Fibroblast of upper back skin (primary cell): ENCODE measurements at places on chromosomes 6 and 20.
A peak's percentile ranks its signal among the peaks of the same experiment; 100 is the strongest.

- no peak for DNase-seq
Observed at GRCh38 chr20:45377269-45377668, 856 bp downstream of the TP53TG5 start.

- DNase-seq, result no peak
Observed at GRCh38 chr6:155909710-155910109, 454.1 kb upstream of the NOX3 start.

GRCh38 chr6:157443066-157443800 lies 62.2 kb downstream of the ZDHHC14 start:
- DNase-seq, result peak; percentile 89

GRCh38 chr6:17562636-17563035 lies 37.5 kb upstream of the FAM8A1 start:
- DNase-seq, result no peak

GRCh38 chr20:48697845-48698491 lies 129.8 kb downstream of the PREX1 start:
- DNase-seq, result peak; percentile 82

DNA sequence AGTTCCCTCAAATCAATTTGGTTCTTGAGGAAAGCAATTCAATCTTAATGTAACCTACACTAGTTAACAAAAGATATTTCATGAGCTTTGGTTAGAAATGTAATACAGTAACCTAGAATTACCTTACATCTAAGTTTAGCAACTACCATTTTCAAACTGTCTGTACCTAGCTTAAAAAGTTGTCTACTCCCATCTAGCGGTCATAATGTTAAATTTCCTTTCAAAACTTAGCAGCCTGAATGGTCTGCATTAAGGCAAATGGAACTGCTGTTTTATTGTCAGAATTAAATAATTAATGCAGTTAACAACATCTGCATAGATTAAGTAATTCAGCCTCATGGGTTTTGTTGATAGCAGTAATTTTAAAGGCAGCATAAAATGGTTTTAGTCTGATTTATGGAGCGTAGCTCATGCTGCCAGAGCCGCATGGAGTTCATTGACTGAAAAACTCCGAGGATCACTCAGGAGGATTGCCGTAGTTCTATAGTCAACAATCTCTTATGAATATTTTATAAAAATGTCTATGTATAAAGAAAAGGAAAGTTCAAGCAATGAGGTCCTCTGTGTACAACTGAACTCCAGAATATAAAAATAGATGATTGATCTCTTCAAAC lies 485.4 kb upstream of the MANEA start:
- peak; percentile 71 for DNase-seq

GRCh38 chr20:46959081-46959692 lies 64.5 kb downstream of the EYA2 start:
- DNase-seq, result peak; percentile 98

DNA sequence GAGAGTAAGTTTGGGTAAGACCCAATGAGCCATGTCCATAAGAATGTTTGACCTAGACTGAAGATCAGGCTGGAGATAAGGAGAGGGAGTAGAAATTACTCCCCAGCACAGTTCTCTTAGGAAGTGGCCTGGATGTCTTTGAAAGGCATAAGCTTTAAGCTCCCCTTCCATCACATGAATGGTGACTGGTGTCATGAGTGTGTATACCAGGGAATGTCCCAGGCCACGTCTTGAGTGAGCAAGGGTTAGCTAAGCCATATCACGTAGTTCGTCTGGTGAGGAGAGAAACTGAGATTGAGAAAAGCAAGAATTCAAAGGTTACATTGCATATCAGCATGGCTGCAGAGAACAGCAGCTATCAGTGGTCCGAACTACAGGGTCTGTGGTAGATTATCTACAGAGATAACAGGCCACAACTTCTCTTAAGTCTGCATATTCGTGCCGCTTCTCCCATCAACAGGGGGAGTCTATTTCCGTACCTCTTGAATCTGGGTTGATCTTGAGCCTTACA lies 60.1 kb upstream of the BMP2 start:
- DNase-seq, result no peak

DNA sequence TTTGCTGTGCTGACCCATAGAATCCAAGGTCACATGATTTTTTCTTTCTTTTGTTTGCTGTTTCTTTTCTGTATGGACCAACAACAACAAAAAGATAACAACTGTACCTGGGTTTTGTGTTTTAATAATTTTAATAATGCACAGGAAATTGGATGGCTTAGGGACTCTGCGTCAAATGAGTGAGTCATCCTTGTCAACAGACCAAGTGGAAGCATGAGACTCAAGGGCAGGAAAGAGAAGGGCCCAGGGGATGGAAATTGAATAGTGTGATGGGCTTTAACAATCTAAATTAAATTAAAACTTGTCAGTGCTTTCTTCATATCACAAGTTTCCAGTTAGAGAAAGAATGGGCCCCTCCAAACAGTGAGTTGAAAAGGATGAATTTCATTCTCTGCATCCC lies 413.0 kb downstream of the PREX1 start:
- no peak for DNase-seq

DNA sequence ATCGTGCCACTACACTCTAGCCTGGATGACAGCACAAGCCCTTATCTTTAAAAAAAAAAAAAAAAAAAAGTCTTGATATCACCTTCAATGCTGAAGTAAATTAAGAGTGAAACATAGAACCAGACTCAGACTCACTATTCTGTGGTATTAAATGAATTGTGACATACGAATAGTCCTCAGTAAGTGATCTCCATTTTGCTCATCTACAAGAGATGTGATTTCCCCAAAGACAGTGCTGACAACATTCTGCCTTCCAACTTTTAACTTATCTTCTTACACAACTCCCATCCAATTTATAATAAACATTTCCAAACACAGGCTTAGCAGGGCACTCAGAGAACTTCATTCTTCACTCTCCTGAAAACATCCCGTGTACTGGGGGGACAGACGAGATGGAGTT lies 8.0 kb downstream of the ZBTB24 start:
- no peak for DNase-seq

- no peak for DNase-seq
Observed at GRCh38 chr6:159067334-159067733, 22.5 kb upstream of the TAGAP start.

DNA sequence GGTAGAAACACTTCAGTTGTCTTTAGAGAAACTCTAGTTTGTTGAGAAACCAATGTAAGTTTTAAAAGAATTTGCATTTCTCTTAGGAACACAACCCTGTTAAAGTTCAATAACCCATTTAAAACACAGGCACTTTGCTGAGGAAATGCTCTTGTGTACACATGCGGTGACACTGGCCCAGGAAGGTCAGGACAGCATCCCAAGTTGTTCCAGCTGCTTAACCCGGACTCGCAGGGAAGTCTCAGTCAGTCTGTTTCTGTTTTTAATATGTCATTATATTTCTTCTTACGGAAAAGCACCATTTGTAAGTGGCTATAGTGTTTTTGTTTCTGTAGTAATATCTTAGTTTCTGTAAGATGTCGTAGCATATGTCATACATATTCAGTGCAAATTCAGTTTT lies 36.9 kb downstream of the RIN2 start:
- DNase-seq, result no peak

DNA sequence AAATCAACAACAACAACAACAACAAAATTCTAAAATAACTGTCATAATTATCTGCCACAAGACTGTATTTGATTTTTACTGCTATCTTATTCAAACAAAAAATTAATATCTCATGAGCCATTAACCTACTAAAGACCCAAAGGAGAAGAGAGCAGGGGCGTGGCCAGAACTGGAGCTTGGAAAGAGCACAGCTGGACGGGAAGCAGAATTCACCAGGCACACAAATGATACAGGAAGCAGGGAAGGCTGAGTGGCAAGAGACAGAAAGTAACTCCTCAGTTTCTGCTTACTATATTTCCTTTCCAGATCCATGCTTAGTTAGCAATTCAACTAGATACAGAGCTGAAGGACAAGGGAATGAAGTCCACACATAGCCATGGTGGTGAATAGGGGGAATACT lies 54.4 kb downstream of the FKBP5 start:
- no peak for DNase-seq
